ENCODE measurements at places on chromosomes 7 and 10.

GRCh38 chr7:70313271-70313670 is 715.0 kb downstream of the AUTS2 start:
- no peak for DNase-seq

GRCh38 chr10:131841661-131842139 is 59.1 kb upstream of the PPP2R2D start:
- DNase-seq, result no peak

GRCh38 chr7:55180963-55181542 is 162.2 kb downstream of the EGFR start:
- DNase-seq, result no peak

GRCh38 chr7:47361746-47362215 is 220.1 kb downstream of the TNS3 start:
- DNase-seq, result peak; percentile 89

DNA sequence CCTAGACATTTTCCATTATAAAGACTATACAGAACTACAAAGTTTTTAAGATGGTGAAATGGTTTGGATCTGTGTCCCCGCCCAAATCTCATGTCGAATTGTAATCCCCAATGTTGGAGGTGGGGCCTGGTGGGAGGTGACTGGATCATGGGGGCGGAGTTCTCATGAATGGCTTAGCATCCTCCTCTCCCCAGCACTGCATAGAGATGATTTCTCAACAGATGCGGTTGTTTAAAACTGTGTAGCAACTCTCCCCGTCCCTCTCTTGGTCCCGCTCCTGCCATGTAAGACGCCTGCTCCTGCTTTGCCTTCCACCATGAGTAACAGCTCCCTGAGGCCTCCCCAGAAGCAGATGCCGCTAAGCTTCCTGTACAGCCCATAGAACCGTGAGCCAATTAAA is 1.6 kb downstream of the FAM133B start:
- no peak for DNase-seq

GRCh38 chr7:101833799-101834198 is 16.4 kb downstream of the CUX1 start:
- no peak for DNase-seq

DNA sequence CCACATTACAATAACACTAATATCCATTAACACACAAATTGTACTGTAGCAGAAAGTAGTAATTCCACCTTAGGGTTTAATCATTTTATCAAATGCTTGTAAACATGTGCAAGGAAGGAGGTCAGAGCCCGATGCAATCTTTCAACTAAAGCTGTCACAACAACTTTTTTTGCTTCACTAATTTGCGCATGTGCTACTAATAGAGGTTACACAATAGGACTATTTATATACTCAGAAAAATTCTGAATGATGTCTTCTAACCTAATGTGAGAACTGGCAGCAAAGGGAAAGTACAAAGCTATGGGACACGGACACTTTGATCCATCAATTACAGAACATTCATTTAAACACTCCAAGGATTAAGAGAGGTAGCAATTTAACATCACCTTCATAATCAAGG is 244.4 kb downstream of the CHCHD3 start:
- DNase-seq, result peak; percentile 7

- DNase-seq, result no peak
Measured at GRCh38 chr7:44390701-44391100, 65.3 kb upstream of the CAMK2B start.

GRCh38 chr7:37957221-37957970 is 37.0 kb downstream of the EPDR1 start:
- DNase-seq, result no peak

- DNase-seq, result no peak
Measured at GRCh38 chr7:50217821-50218281, 86.7 kb upstream of the IKZF1 start.

DNA sequence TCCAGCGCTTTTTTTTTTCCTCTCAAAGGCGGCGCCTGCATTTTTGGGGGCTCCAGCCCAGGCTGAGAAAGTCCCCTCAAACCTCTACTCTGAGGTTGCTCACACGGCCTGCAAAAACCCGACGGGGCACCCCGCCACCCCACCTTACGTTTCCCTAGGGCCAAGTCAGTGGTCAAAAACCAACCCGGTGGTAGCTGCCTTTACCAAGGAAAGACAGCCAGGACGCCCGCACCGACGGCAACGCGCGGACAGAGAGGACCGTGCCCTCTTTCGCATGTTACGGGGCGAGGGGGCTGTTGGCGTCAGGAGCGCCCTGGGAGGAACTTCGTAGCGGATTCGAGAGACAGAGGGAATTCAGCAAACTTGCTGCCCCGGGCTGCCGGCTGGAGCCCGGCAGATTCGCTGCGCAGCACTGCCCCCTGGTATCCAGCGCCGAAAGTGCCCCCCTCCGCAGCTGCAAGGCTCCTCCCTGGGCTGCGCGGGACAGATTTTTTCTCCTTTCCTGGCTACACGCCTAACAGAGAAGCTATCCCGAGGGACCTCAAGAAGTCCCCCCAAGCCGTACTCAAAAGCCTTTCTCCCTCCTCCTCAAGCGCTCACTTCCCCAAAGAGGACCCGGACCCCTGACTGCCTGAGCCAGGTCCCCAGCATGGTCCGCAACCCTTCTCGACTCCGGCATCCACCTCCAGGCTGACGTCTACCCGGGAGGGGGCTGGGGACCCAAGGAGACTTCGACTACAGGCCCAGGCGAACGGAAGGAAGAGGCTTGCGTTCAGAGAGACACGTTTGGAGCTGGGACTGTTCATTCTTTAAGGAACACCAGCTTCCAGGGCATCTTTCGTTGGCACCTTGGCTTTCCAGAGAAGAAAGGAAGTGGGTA is 27.7 kb upstream of the VAX1 start:
- peak; percentile 57 for DNase-seq

- no peak for DNase-seq
Measured at GRCh38 chr10:110859206-110859972, 12.3 kb upstream of the PDCD4 start.

- no peak for DNase-seq
Measured at GRCh38 chr10:66095610-66096009, 830.2 kb upstream of the LRRTM3 start.

DNA sequence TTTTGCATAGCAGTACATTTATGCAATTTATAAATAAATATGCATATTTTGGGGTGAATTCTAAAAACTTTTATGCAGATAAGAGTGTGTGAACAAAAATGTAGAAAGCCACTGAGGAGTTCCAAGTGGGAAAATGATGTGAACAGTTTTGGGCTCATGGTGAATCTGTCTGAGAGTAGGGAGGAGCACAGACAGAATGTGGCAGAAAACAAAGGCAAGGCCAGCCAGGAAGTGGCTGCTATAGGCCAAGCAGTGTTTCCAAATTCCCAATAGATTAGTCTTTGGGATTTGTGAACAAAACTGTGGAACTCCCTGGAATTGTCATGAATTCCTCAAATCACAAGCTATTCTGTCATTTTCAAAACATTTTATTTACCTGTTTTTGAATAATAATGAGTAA is 73.6 kb upstream of the AMPH start:
- DNase-seq, result peak; percentile 16

- peak; percentile 56 for DNase-seq
Measured at GRCh38 chr7:16670021-16670420, 24.0 kb downstream of the BZW2 start.

DNA sequence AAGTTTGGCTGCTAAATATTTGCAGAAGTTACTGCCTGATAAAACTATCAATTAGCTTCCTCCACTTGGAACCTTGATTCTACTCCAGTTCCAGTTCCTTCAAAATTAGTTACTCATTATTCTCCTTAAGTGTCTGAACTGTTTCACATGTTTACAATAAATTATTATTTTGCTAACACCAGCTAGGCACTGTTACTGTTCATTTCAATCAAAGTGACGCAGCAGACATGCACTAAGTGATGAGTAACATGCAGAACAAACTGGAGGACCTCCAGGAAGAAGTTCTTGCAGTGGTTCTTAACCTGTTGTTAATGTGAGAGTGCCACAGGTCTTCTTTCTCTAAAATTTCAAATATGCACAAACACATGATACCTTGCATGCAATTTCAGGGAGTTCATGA is 491.8 kb upstream of the SEMA3A start:
- no peak for DNase-seq
